ENCODE measurements at places on chromosomes 5 and 9.

DNA sequence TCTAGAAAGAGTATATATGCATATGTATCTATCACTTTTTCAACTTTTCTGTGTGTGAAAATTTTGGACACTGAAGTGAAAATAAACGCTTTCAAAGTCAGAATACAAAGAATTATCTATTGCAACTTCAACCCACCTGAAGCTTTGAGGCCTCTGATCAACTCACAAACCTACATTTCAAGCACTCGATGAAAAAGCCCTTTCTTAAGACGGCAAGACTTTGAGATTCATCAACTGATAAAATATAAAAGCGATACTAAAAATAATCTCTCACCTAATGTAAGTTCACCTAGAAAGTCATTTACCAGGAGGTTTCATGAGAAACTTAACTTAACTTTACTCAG is 1.2 kb downstream of the GOLPH3 start:
- DNase-seq: no peak

DNA sequence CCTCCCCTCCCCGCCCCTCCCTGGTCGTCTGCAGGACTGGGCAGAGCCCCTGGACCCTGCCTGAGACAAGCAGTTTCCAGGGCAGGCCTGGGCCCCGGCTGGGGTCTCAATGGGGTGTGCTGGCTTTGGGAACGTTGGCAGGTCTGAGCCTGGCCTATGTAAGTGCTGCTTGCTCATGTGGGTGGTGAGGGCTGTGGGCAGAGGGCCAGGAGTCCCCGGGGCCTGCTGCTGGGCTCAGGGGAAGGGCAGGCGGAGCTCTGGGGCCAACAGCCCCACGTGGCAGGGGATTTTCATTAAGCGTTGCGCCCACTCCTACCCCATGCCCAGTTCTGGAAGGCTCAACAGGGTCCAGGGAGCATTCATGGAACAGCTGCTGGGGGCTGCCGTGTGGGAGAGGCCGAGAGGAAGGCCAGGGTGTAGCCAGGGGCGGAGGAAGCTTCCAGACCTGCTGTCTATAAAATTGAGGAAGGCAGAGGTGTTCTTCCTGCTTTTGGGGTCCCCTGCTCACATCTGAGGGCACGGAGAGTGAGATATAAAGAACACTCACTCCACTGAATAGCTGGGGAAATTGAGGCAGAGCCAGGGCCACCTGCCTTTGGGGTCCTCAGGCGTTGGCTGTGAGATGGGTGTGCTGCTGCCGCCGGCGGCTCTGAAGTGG is 32.5 kb downstream of the RXRA start:
- DNase-seq: no peak

GRCh38 chr9:133717113-133718031 is 20.8 kb downstream of the SARDH start:
- DNase-seq: no peak

- DNase-seq: no peak
These were observed 4.3 kb downstream of the SPATA24 start for GRCh38 chr5:139399501-139400121.

All from HuH-7 (cell line).